ENCODE measurements at places on chromosomes 3 and 15.

DNA sequence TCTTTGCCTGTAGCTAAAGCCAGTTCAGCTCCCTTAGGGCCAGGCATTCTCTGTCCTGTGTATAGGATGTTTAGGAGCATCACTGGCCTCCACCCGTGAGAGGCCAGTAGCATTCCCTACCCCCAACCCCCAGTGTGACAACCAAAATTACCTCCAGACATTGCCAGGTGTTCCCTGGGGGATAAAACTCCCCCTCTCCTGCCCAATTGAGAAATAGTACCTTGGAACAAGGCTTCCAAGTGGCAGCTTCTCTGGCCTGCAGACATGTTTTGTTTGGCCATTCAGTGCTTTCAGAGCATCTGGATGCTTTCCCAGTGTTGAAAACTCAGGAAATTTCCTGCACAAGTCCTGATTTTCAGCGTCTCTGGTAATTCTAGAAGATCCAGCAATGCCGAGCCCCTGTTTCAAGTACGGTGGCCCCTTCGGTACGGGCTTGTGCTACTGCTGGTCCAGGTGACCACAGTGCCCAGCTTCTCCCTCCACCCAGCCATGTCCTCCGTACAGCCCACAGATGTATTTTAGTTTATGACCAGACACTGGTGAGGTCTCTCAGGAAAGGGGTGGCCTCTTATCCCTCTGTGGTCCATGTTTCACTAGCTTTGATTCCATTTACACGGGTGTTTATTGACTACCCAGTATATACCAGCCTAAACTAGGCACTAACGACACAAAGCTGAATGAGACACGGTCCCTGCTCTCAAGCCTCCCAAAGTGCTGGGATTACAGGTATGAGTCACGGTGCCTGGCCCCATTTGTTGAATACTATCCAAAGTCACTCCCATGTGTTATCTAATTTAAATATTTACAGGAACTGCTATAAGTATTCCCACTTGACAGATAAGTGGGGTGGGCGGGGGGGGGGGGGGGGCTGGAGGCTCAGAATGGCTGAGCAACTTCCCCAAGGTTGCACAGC is 125.4 kb upstream of the RAD18 start:
- DNase-seq, result peak; percentile 92

DNA sequence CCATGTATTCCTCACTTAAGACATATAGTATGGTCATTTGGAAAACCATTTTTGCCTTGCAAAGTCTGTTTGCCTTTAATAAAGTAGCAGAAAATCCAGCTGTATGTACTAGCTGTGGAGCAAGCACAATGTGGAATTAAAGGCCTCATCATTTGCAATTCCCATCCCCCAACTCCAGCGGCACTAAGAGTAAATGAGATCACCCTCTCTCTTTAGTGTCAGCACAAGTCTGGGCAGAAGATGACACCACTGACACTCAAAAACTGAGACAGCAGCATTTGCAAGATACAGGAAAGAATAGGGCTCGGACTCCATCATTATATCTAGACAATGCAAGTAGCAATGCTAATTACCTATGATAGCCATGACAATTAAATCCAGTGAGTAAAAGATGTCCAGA is 24.7 kb upstream of the DYNC1LI1 start:
- no peak for DNase-seq

- no peak for DNase-seq
These were observed 121.8 kb downstream of the CTNNB1 start for GRCh38 chr3:41320953-41321641.

DNA sequence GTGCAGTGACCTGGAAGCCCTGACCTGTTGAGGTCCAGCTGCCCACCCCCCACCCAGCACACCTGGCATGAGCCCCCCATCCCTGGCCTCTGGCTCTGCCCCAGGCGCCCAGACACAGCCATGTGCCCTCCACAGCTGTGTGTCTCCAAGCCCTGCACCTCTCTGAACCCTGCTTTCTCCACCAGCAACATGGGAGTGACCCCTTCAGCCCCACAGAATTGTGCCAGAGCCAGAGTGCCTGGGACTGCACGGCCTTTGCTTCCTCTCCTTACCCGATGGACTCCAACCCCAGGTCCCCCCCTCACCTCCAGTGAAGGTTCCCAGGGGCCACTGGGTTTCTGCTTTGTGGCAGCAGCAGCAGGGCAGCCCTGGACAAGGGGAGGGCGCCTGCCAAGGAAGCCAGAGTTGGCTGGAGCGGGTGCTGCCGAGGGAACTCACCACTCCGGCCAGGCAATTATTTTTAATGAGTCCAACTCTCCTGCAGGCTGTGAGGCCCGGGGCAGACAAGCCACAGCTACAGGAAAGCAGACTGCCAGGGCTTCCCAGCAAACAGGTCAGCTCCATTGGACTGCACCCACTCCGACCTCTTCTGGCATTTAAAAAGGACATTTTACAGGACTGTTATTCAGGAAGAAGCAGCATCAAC is 24.1 kb downstream of the PRR20G start:
- no peak for DNase-seq

DNA sequence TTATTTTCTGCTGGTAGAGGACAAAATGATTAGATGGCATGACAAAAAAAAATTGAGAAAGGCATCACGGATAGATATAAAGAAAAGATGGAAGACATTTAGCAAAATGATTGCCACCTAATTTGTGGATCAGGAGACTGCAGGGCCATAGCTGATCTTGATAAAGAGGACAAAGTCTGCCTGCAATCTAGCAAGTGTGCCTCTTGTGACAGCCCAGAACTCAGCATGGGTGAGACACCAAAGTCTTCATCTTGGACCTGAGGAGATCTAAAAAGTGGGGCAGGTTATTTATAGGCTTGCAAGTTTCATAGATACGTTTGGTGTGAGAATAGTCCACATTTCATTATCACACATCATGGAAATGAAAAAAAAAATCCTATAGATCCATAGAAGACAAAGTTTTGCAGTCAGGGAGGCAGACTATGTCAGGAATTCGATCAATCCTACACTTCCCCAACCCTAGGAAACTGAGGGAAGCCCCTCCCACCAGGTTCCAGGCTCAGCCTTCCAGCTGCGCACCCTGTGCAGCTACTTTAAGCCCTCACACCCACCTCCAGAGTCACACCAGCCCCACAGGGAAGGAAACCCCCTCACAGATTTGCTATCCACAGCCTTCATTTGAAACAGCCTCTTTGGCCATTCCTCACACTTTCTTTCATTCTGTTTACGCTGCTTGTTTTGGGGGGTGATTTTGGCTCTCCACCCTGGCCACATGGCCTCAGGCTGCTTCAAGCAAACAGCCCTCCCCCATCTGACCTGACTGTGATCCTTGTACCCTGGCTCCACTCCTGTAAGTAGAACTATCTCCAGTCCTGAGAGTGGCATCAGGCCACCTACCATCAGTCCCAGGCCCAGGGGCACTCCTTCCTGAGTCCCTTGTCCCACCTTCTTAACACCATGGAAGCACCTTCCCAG is 28.1 kb upstream of the KLHL6 start:
- no peak for DNase-seq

DNA sequence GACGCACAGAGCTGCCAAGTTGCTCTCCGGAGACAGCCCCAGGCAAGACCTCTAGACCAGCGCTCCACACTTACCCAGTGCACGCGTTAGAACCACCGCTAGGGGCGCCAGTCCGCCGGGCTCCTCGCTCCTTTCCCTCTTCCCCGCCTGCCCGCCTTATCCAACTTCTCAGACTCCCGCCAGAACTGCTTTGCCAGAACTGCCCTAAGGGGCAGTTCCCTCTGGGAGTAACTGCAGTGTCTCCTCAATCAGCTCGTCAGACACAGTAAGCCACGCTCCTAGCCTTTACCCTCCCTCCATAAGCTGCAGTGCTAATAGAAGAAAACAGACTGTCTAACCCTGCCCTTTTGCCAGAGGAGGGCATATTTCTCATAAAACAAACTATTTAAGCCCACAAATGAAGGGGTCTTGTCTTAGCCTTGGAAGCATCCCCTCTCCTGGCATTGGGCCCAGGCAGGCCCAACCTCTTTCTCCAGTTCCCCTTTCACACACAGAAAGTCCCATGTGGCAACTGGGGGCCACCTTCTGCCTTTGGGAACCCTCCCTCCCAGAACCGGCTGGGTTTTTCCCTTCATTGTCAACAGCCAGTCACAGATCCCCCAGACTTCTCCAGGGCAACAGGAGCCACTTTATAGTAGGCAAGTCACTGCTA is 3.7 kb downstream of the BMF start:
- DNase-seq, result peak; percentile 94

- DNase-seq, result peak; percentile 78
These were observed 500.4 kb downstream of the SHQ1 start for GRCh38 chr3:72347819-72348319.

GRCh38 chr3:195692781-195693427 is 27.9 kb upstream of the MUC20 start:
- no peak for DNase-seq

DNA sequence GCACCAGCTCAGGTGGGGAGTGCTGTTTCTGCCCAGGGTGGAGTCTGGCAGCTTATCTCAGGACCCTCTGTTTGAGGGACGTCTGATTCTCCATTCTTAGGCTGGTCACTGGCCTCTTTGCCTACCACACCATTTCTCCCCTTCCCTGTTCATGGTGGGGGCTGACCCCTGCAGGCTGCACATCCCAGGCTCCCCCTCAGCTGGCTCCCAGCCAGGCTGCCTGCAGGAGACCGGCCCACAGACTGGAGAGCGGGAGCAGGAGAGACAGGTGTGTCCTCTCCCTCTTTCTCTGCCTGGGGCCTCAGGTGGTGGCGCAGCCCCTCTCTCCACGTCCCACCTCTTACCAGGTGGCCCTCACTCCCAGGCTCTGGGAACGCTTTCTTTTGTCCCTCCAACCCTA is 60.8 kb downstream of the RAB11A start:
- no peak for DNase-seq

- no peak for DNase-seq
These were observed 144.6 kb downstream of the MAGI1 start for GRCh38 chr3:65894126-65894525.

GRCh38 chr3:139355891-139356290 is 12.1 kb downstream of the MRPS22 start:
- no peak for DNase-seq

DNA sequence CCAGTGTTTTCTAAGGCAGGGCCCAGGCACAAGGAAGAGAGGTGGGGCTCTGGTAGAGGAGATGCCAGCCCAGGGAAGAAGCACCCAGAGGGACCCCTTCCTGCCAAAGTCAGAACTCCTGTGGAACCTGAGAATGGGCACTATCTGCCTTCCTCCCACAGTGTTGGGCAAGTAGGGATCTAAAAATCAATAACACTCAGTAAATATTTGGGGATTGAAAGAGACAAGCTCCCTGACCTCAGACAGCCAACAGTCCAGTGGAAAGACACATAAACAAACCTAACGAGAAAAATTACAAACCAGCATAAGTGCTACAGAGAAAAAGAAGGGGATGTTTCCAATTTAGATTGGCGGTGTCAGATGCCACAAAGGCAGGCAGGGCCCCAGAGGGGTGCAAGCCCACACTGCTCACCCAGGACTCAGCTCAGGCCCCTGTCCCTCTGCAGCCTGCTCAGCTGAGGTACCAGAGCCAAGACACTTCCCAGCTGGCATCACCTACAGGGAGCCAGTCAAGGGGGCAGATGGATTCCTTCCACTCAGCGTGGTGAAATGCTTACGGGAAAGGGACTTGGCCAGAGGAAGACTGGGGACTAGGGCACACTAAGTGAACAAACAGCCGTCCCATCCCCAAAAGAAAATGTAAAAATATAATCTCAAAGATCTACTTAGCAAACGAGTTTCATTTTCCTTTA is 15.9 kb downstream of the ADCY5 start:
- no peak for DNase-seq

DNA sequence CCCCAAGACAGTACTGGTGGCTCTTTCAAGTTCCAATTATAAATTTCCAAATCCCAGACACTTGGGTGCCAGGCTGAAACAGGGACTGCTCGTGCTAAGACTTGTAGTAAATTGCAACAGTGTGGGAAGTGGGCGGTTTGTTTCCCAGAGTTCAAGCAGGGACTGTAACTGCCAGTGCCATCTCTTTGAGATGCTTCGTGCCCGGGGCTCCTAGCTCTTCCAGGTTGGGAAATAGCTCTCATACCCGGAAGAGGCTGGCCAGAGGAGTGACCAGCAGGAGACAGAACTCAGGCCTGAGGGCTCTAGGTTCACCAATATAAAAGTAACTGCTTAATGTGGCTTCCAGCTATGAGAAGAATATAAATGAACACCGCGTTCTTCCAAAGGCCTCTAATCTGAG is 54.0 kb upstream of the NEO1 start:
- DNase-seq, result no peak

- no peak for DNase-seq
These were observed 844.9 kb upstream of the ALCAM start for GRCh38 chr3:104521606-104522336.

GRCh38 chr15:64530918-64531317 is 70.5 kb downstream of the ZNF609 start:
- DNase-seq, result no peak

GRCh38 chr15:101048581-101049030 is 129.4 kb downstream of the LRRK1 start:
- DNase-seq, result no peak

DNA sequence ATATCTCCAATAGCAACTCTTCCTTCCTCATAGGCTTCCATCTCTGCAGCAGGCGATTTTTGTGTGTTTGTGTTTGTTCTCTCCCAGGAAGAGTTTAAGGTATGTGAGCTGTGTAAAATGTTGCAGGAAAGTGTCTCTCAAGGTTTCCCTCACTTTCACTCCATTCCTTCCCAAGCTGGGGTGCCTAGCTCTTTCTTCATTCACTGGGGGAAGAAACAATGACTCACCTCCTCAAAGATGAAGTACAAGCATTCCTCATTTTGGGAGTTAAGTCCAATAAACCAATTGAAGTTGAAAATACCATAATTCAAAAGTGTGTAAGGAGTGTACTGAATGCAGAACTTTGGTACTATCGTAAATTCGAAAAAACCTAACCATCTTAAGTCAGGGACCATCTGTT is 422.7 kb upstream of the CFAP20DC start:
- DNase-seq, result peak; percentile 14

DNA sequence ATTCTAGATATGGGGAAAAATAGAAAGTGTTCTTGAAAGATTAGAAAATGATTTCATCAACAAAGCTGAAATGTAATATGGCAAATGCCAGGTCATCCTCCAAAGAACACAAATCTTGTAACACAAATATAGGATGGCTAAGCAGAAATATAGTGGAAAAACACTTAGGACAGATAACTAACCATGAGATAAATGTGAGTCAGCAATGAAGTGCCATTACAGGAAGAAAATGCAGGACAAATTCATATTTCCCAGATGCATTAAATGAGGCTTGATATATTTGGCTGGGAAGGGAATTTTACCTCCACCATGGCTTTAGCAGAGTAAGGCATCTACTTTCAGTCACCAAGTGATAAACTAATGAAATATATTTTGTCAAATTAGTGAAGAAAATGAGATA is 92.8 kb upstream of the SEMA6D start:
- DNase-seq, result no peak

Measured in fibroblast of the aortic adventitia (primary cell).